ENCODE measurements at places on chromosomes 12 and 14. TPM values are rescaled to one million over a fixed set of nuclear protein-coding genes. Genes with fewer than 3 reads are reported as not detected.

The PPP1R12A gene
- total RNA-seq, result 253 TPM

DNA sequence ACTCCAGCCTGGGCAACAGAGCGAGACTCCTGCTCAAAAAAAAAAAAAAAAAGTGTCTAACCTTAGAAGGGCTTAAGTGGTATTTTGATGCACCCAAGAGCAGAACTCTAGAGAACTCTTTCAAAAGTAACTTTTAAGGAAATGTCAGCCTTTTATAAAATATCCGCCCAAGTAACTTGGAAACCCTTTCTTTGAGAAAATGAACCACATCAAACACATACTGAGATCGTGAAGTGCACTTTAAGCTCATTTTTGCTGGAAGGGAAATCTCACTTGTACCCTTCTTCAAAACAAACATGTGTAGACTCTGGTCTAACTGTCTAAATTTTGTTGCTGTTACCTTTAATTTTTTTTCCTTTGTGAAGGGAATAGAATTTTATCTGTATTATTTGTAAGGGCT lies 5.5 kb downstream of the C12orf56 start:
- DNase-seq, result no peak

- peak; percentile 68 for DNase-seq
Observed at GRCh38 chr14:69460093-69460701, 24.3 kb upstream of the PLEKHD1 start.

GRCh38 chr14:23062002-23062401 lies 4.7 kb upstream of the CDH24 start:
- no peak for DNase-seq

GRCh38 chr12:80422550-80422949 lies 21.5 kb upstream of the PTPRQ start:
- DNase-seq, result no peak

The NRXN3 gene
- total RNA-seq, result 2.1 TPM

The AQP6 gene
- total RNA-seq, result 0.54 TPM

- peak; percentile 81 for DNase-seq
Observed at GRCh38 chr14:20680843-20681347, 3.5 kb upstream of the RNASE4 start.

The CELA1 gene
- total RNA-seq, result not detected

The AMDHD1 gene
- 0.41 TPM for total RNA-seq

- DNase-seq, result no peak
Observed at GRCh38 chr12:65525491-65526141, 247.1 kb downstream of the MSRB3 start.

DNA sequence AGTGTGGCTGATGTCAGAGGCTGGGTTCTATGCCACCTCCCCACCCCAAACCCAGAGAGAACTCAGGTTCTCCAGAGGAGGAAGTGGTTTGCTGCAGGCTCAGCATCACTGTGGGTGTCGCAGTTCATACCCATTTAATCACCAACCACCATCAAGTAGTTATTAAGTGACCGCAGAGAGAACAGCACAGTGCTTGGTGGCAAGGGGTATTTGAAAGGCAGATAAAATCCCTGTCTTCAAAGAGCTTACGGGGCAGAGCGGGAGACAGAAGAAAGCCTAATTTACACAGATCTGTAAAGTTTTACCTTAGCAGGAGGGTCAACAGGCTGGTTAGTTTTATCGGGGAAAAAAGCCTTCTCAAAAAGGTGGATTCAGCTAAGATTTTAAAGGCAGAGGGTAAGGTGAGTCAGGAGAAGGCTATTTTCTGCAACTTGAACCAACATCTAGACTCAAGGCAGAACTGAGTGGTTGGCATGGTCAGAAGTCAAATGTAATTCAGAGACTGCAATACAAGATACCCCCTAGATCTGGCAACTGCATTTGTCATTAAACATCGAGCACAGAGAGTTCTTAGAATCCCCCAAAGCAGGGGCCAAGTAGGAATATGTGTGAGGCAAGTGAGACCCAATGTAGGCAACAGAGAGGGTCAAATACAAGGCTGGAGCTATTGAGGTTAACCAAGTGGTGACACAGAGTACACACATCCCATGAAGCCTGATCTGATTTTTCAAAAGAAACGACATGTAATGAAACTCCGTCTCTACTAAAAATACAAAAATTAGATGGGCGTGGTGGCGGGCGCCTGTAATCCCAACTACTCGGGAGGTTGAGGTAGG lies 13.2 kb downstream of the PXN start:
- no peak for DNase-seq

- no peak for DNase-seq
Observed at GRCh38 chr12:104348283-104348993, 44.9 kb downstream of the EID3 start.

The ANAPC7 gene
- 32.8 TPM for total RNA-seq

The ZNF705A gene
- total RNA-seq, result not detected

The GALNT6 gene
- 20.6 TPM for total RNA-seq

The BCL11B gene
- 2.5 TPM for total RNA-seq

DNA sequence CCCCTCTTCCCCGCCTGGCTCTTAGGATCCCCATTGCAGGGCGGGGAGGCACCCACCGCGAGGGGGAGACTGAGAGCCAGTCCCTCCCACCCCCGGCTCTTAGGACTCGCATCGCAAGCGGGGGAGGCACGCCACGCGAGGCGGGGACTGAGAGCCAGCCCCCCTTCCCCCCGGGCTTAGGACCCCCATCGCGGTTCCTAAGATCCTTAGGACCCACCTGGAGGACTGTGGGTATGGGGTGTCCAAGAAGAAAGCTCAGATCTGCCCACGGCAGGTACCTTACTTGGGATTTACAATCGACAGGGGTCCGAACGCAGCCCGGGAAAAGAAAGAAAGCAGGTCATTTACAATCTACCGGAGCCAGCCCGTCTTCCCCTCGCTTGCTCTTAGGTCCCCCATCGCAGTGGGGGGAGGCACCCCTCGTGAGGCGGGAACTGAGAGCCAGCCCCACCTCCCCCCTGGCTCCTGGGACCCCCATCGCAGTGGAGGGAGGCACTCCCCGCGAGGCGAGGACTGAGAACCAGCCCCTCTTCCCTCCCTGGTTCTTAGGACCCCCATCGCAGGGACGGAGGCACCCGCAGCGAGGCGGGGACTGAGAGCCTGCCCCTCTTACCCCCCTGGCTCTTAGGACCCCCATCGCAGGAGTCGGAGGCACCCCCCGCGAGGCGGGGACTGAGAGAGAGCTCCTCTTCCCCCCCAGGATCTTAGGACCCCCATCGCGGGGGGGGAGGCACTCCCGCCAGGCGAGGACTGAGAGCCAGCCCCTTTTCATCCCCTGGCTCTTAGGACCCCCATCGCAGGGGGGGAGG lies 43.7 kb downstream of the DDX11 start:
- DNase-seq, result peak; percentile 65

DNA sequence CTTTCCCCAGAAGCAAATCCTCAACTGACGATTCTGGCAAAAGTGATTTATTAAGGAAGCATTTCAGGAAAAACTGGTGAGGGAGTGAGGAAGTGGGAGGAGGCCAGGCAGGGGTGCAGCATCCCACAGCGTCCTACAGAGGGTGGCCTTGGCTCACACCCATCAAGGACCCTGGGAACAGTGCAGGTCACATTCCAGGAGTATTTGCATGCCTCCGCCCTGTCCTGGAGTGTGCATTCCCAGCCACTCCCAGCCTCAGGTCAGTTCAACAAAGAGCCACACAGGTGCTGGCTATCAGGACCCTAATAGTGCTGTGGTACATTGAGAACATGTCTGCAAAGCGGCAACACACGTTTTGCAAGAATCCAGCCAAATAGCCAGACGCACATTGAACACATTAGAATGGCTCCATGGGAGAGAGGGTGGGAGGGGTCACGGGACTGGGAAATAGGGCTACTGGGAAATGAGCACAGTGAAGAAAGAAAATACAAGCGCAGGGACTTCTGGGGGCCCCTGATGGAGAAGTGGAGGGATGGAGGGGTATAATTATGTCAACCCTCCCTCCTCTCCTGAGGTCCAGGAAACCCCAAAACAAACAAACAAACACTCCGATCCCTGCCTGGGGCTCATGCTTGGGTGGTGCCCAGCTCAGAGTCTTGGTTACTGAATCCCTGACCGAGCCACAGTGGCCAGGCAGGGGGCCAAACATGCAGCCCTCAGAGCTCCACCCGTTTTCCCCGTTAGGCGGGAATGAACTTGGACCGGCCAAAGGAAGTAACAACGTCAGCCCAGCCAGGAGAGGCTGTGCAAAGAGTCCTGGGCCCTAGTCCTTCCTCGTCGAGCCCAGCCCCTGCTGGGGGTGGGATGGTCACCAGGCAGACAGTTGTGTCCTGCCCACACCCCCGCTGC lies 36.5 kb downstream of the CMKLR1 start:
- peak; percentile 33 for DNase-seq

The TAS2R7 gene
- not detected for total RNA-seq

- DNase-seq, result no peak
Observed at GRCh38 chr12:52846356-52846970, 2.3 kb downstream of the KRT78 start.

- DNase-seq, result no peak
Observed at GRCh38 chr14:104532191-104532555, 47.4 kb upstream of the C14orf180 start.

The DUSP6 gene
- total RNA-seq, result 65.0 TPM

The UNC79 gene
- 0.89 TPM for total RNA-seq

The PPP2R5C gene
- total RNA-seq, result 131 TPM

The FOXN4 gene
- total RNA-seq, result not detected

The IFNG-AS1 gene
- 0.17 TPM for total RNA-seq

The SVOP gene
- 0.26 TPM for total RNA-seq

DNA sequence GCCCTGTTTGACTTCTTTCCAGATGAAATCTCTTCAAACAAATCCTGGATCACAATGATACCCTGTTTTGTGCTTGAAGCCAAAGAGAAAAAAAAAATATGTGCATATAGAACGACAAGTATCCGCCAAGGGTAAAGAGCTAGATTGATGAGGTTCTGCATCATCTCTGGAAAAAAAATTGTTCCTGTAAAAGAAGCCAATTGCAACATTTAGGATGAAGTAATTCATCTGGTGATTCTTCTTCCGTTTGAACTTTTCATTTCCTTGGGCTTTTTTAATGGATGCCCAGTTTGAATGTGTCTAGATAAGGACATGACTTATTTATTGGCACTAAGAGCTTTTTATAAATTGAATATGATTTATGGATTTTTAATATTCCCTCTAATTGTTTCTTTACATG lies 38.1 kb upstream of the NPAS3 start:
- no peak for DNase-seq

- no peak for DNase-seq
Observed at GRCh38 chr14:104219731-104220214, 81.4 kb downstream of the KIF26A start.

- no peak for DNase-seq
Observed at GRCh38 chr12:53744130-53744441, 7.7 kb downstream of the CISTR start.

- no peak for DNase-seq
Observed at GRCh38 chr12:5803532-5803931, 141.5 kb downstream of the ANO2 start.

DNA sequence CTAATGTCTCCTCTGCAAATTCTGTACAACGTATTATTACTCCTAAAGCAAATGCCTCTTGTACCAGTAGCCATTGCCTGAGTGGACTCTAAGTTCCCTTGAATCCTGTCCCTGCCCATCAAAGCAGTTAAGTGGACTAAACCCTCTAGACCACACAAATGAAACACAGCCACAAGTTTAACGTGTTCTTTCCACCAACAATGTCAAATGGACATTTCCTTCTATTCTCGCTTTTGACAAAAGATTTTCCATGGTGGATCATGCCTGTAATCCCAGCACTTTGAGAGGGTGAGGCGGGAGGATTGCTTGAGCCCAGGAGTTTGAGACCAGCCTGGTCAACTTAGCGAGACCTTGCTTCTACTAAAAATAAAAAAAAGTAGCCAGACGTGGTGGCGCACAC lies 15.9 kb downstream of the CCDC88C start:
- DNase-seq, result no peak

- no peak for DNase-seq
Observed at GRCh38 chr12:23731035-23731434, 218.4 kb downstream of the SOX5 start.

DNA sequence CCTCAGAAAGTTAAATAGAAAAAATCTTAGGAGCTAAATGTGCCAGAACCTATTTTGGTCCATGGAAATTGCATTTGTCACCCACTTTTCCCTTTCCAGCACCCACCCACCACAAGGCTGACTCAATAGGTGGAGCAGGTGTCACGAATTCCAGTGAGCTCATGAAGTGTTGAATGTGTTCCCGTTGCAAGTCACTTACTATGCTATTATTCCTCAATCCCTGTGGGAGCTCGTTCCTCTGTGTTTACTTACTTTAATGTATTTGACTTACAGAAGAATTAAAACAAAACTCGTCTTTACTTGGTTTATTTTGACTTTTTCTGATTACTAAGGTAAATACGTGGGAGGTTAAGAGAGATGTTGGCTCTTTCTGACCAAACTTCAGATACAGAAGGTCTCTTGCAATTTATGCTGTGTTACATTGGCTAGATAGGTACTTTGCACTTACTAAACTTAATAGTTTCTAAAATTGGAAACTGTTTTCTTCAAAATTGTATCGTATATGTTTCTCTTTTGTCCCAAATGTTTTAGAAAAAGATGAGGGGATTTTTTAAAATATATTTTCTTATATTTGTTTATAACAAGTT lies 269.4 kb upstream of the NOVA1 start:
- no peak for DNase-seq

The TBX5 gene
- not detected for total RNA-seq

The ZNF641 gene
- total RNA-seq, result 12.9 TPM

The RPGRIP1 gene
- total RNA-seq, result 0.20 TPM

The PRIMA1 gene
- total RNA-seq, result 46.4 TPM

The STON2 gene
- total RNA-seq, result 17.1 TPM

GRCh38 chr14:104974146-104974541 lies 4.0 kb downstream of the AHNAK2 start:
- DNase-seq, result no peak

DNA sequence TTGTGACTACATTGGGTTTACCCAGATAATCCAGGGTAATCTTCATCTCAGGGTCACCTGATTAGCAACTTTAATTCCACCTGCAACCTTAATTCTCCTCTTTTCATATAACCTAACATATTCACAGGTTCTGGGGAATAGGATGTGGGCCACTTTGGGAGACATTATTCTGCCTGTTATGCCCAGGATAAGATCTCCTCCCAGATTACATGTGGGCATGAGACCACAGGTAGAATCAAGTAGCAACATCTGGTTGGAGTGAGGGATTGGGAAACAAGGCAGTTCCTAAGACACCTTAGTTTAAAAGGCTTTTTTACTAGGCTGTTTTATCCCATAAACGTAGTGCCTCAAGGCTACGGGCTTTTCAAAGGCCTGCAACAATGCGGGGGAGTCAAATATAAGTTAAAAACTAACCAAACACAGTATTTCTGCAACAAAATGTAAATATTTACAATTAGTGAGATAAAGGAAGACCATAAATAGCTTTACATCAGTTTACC lies 181.5 kb downstream of the FOXA1 start:
- no peak for DNase-seq

GRCh38 chr12:106915635-106916026 lies 40.1 kb upstream of the TMEM263 start:
- no peak for DNase-seq

Data from mucosa of descending colon (tissue), 3 donors.